Sciatic nerve (tissue), 2 donors: ENCODE measurements at places on chromosomes 16 and 17.

GRCh38 chr16:48591976-48592375 is 18.0 kb downstream of the N4BP1 start:
- DNase-seq = no peak

DNA sequence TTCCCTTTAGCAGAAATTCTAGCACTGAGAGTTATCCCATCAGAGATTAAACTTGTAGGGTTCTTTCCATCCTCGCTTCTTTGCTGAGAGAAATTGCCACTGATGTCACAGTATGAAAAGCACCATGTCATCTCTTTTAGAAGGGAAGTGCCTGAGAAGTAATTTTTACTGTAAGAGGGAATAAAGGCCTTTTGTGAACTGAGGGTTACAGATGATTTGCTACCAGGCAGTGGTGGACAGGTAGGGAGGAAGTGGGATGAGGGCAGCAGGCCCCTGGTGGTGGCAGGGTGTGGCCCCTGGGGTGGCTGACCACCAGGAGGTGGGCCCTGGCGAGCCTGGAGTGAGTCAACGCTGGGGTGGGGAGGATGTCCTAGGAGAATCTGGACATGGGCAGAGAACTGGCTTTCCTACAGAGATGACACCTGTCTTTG is 6.4 kb upstream of the MILR1 start:
- no peak for DNase-seq

- DNase-seq = peak; percentile 88
Observed at GRCh38 chr17:82051776-82052637, at the start of the genes GPS1 and RFNG. TSS of gene GPS1 (plus strand) at chr17:82051898. CDS start at chr17:82051932, 34 bp downstream. TSS of gene RFNG (minus strand) at chr17:82051811. CDS start at chr17:82051766, 45 bp downstream.

DNA sequence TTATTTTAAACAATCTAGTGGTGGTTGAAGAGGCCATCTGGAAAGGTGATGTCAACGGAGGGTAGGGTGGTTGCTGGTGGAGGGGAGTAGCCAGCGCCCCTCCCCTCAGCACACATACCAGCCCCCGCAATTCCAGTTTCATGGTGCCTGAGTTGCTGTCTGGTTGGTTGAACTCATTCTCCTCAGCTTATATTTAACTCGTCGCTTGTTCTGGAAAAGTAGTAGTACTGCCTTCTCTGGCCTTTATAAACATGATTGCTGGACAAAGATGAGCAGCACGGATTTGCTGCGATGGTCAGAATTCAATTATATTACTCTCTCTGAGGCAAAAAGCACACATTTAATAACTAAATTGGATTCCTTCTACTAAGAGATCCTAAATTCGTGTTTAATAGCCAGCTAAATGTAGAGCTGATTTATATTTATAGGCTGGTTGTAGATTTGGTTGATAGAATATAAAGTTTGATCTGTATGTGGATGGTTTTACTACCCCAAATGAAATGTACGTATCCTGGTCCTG is 238.0 kb upstream of the TBX2 start:
- DNase-seq = no peak

- DNase-seq = no peak
Observed at GRCh38 chr16:86897486-86897885, 319.1 kb downstream of the FOXL1 start.

DNA sequence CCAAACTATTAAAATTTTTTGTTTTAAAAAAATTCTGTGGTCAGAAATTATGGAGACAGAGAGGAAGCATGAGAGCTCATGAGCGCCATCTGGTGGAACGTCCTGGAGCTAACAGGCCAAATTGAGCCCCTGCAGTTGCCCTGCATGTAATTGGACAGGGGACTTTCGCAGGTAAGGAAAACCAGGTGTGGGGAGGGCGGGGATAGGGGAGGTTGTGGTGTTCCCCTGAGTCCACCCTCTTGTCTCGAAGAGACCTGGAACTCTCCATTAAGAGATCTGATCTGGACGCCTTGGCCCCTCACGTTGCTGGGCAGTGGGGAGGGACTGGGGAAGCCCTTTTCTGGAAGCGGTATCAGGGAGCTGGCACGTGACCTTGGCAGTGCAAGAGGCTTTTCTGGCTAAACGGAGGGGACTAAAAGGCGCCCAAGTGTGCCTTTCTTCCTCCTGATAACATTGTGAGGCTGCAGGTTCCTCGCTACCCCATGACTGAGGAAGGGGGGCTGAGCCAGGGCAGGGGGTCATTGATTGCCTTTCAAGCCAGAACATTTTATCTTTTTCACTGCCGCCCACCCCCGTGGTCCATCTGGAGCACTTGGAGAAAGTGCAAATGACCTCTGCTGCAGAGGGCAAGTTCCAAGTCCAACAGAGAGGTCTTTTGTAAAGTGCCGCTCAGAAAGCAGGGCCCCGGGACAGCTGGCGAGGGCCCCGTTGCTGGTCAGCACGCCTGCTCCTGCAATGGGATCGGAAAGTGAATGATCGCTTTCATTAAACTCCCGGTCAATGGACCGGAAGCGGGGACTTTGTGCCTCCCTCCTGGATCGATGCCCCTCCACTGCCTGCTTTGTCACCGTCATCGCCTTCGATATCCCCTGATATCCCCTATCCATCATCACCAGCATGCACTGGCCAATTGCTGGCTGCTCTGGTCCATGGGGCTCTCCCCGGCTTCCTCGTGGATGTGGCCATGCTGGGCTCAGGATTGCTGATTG is 18.4 kb downstream of the PDILT start:
- DNase-seq = peak; percentile 79

- no peak for DNase-seq
Observed at GRCh38 chr16:19094542-19095365, 19.0 kb upstream of the ITPRIPL2 start.

DNA sequence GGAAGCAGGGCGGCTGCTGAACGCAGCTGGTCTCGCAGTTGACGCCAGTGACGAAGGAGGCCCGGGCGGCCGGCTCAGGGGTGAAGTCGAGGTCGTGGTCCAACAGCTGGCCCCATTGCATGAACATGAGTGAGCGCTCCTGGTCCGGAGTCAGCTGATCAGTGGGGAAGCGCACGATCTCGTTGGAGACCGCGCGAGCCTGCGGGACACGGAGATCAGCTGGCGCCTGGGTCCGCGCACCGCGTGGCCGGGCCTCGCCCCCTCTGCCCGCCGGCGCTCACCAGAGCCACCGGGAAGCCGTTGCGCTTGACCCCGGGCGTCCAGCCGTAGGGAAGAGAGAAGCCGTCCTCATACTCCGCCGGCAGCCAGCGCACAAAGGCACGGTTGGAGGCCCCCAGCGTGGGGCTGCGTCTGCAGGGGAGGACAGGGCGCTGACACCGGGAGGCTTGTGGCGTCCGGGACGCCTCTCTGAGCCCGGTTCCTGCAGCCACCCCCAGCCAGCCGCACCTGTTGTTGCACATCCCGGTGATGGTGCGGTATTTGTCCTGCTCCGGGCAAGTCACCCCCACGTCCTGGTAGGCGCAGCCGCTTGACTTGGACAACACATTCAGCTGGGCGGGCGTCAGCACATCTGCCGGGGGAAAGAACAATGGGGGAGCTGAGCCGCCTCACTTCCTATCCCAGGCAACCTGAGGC is 1.6 kb downstream of the MPO start:
- no peak for DNase-seq
